ENCODE measurements at places on chromosomes 1 and 21.

GRCh38 chr1:155080312-155081228 lies 1.9 kb downstream of the EFNA3 start:
- DNase-seq = peak; percentile 35

DNA sequence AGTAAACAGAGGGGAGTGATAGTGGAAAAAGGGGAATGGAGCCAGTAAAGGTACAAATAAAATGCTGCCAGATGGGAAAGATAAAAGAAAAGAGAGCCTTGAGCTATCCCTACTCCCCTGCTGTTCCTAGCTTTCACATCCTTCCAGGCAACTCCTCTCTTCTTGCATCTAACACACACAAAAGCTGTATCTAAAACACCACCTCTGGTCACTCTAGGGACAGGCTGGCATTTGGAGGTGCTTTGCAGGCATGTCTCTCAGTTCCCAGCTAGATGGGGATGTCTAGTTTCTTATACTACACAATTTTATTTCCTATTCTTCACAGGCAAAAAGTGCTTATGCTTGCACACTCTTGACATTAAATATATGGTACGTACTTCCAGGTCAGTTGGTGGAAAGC lies 185.1 kb upstream of the ST6GALNAC5 start:
- DNase-seq = no peak

- DNase-seq = no peak
Observed at GRCh38 chr1:116579259-116579875, 8.5 kb upstream of the CD58 start.

DNA sequence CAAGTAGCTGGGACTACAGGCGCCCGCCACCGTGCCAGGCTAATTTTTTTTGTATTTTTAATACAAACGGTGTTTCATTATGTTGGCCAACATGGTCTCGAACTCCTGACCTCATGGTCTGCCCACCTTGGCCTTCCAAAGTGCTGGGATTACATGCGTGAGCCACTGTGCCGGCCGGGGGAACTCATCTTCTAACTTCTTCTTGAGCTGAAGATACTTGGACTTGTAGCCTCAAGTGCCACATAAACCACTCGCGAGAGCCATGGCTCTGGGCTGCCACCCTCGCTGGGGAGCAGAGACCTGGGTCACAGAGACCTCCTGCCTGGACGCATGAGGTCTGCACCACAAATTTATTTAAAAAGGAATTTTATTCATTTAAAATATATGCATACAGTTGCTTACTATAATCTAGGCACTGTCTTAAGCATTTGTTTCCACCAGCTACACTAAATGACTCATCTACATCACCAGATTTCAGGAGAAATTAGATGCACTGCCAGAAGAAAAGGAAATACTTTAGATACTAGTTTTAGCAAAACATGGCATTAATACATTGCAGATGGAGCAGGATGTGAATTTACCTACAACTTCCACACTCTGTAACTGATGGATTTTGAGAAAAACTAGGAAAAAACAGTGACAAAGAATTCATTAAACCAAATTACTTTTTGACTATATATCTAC lies 29.9 kb upstream of the PUM1 start:
- no peak for DNase-seq

DNA sequence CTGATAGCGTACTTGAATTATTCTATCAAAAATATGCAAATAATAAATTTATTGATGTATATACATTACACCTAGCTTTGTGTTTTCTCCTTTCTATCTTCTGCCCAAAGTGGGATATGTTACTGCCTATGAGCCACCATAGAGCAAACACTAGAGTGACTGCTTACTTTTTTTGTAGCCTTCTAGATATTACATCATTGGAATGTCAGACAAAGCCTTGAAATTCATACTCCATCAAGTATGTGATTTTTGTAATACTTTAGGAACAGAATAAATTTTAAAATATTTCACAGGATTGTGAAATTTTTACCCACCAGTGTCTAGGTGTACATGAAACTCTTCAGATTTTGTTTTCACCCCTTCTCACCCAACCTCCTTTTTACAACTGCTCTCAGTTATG lies 787.6 kb downstream of the USP25 start:
- no peak for DNase-seq

DNA sequence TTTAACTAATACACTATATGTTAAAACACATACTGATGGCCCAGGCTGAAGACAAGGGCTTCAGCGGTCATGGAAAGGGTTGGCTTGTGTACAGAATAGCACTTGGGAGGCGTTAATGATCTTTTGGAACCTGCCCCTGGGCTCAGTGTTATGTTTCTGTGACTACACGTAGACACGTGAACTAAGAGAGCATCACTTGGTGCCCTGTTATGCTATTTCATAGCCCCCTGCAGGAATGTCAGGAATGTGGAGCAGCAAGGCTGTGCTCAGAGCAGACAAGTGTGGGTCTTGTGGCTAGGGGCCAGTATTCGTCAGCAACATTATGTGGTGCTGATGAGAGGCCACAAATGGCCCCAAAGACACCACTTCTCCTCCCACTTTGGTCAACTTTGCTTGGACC lies 132.4 kb downstream of the MAP3K21 start:
- no peak for DNase-seq

GRCh38 chr1:227541796-227542152 lies 21.6 kb upstream of the ZNF678 start:
- no peak for DNase-seq

DNA sequence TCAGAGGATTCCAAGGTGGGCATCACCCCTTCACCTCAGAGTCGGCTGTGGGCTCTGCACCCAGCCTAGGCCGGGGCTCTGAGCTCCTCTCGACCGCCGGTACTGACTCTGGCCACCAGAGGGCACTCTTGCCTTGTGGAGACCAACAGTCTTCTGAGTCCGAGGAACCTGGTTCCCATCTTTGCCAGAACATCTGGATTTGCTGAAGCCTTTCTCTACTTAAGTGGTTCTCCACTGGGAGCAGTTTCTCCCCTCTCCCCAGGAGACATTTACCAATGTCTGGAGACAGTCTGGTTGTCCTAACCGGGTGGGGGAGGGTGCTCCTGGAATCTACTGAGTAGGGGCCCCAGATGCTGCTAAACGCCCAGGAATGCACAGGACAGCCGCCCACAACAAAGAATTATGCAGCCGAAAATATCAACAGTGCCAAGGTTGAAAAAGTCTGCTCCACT lies 9.4 kb downstream of the ETV3L start:
- DNase-seq = peak; percentile 50

GRCh38 chr1:26210147-26210870 lies 19.9 kb downstream of the CATSPER4 start:
- DNase-seq = no peak

DNA sequence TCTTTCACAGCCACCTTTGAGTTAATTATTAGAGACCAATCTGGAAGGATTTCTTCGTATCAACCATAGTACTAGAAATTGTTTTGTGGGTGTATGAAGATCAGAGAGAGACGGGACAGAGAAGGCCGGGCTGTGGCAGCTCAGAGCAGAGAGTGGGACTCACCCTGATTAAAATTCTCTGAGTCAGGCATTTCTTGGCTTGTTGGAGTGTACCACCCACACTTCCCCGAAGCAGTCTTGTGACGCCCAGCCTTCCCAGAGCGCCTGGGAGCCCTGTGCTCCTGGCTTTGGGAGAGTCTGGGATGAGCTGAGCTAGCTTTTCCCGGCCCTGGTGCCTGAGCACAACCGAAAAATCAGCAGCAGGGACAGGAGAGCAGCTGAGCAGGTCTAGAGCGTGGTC lies 19.4 kb downstream of the PLEKHM2 start:
- no peak for DNase-seq

DNA sequence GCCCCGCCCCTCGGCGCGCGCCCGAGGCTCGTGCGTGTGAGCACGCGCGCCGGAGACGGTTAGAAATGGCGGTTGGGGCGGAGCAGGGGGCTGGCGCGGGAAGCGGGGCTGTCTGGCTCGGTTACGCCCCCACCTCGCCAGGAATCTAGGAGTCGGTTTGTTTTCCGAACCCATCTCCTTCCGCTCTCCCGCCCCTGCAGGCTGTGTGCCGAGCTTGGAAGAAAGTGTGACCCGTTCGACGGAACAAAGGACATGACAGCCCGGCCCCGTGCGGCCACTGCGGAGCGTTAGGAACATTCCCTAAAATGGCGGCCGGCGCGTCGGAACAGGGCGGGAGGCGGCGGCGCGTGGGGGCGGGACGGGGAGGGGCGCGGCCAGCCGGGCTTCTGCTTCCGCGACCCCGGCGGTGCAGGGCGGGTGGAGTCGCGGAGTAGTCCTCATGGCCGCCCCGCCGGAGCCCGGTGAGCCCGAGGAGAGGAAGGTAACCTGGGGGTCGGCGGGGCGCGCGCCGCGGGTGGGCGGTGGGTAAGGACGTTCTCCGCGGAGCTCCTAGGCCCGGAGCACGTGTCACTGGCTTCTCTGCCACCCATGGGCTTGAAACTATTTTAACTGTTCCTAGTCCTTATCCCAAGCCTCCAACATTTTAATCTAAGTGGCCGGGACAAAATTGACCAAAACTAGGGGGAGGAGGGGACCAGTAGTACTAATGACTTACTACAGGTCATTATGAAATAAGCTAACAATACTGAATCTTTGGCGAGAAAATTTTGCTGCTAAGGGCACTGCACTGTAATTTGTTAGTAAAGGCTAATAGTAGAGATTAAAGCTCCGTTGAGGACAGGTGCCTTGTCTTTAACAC lies at the start of gene COX20:
Gene COX20, plus strand, starts transcription at position 383 of the 859 bp plus-strand sequence. Its CDS starts 57 bp downstream, at position 440.
- DNase-seq = peak; percentile 67

GRCh38 chr21:40179166-40179565 lies 311.9 kb downstream of the PCP4 start:
- DNase-seq = no peak

Data from NCI-H510A treated with DMSO at 0.1 percent for 48 hours (cell line).